HepG2 (cell line): ENCODE measurements at places on chromosomes 3 and 15. TPM values are rescaled to one million over a fixed set of nuclear protein-coding genes. Genes with fewer than 3 reads are reported as not detected.

BCL2A1 gene
- total RNA-seq: 0.31 and 0.97 TPM in 2 replicates

MORC1 gene
- total RNA-seq: not detected in 2 replicates

CACNA2D3 gene
- total RNA-seq: not detected in 2 replicates

NTRK3 gene
- not detected in 2 replicates for total RNA-seq

ARHGAP31 gene
- not detected in 2 replicates for total RNA-seq

CEMIP gene
- 1.9 and 4.3 TPM in 2 replicates for total RNA-seq

NANOGP8 gene
- total RNA-seq: 0.25 and 0.27 TPM in 2 replicates

CLDN18 gene
- not detected in 2 replicates for total RNA-seq

DNA sequence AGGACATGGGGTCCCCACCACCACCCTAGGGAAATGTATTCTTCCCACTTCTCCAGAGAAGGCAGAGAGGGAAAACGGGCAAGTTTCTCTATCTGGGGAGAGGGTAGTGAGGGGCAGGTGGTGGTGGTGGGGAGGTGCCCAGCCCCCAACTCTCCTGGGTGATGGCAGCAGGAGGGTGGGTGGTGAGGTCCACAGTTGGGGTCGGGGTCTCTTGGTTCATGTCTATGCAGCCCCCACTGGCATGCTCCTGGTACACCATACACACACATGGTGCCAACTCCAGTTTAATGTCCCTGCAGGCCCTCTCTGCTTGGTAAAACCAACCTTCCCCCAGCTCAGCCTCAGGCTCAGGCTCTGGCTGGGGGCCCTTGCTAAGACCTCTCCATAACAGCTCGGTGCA lies 254.5 kb upstream of the LYSMD4 start:
- DNase-seq: no peak

DNA sequence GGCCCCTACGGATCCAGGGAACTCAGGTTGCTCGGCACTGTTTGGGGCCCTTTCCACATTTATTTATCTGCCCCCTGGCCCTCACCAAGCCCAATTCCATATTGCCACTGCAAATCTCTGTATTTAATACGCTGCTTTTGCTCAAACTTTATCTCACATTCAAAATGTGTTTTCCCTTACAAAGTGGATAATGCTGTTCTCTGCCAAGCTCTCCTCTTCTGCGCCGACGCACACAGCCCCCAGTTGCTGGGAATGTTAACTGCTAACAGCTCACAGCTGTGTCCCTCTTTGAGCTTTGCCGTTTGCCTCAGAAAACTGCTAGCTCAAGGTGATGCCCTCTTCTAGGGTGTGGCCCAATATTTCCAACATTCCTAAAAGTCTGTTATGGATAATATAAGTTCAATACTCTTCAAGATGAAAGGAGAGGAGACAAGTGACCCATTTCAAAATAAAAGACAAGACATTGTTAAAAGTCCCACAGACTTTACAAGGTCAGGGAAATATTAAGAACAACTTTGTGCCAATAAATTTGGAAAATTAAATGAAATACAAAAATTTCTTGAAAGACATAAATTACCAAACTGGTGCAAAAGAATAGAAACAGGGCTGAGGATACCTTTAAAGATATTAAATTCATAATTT lies 12.6 kb upstream of the FBN1 start:
- DNase-seq: no peak

- DNase-seq: no peak
Measured at GRCh38 chr15:68303134-68303533, 25.6 kb downstream of the FEM1B start.

- no peak for DNase-seq
Measured at GRCh38 chr3:170179432-170179831, 2.1 kb downstream of the PHC3 start.

GRCh38 chr15:33148129-33148751 lies 46.3 kb downstream of the FMN1 start:
- DNase-seq: no peak

DNA sequence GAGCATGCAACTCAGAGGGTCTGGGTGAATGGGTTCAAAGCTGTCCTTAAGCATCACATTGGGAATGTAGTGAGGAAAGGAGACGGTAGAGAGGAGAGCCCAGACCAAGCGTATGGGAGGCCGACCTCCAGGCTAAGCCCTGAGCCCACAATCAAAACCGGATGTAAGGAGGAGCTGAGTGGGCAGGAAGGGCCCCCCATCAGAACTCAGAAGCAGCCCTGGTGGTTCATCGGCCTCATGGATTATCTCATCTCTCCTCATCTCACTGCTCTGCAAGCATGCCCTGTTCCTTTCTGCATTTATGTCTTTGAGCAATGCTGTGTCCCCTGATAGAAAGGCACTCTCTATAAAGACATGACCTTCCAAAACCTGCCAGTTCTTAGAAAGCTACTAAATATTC lies 6.2 kb downstream of the HDC start:
- no peak for DNase-seq

- no peak for DNase-seq
Measured at GRCh38 chr3:133259767-133260166, 140.1 kb upstream of the BFSP2 start.

GRCh38 chr15:80576519-80577090 lies 118.5 kb upstream of the ABHD17C start:
- DNase-seq: no peak

GRCh38 chr3:153957421-153957820 lies 163.8 kb upstream of the ARHGEF26 start:
- no peak for DNase-seq

GRCh38 chr3:131733086-131733841 lies 230.5 kb upstream of the MRPL3 start:
- DNase-seq: no peak

DNA sequence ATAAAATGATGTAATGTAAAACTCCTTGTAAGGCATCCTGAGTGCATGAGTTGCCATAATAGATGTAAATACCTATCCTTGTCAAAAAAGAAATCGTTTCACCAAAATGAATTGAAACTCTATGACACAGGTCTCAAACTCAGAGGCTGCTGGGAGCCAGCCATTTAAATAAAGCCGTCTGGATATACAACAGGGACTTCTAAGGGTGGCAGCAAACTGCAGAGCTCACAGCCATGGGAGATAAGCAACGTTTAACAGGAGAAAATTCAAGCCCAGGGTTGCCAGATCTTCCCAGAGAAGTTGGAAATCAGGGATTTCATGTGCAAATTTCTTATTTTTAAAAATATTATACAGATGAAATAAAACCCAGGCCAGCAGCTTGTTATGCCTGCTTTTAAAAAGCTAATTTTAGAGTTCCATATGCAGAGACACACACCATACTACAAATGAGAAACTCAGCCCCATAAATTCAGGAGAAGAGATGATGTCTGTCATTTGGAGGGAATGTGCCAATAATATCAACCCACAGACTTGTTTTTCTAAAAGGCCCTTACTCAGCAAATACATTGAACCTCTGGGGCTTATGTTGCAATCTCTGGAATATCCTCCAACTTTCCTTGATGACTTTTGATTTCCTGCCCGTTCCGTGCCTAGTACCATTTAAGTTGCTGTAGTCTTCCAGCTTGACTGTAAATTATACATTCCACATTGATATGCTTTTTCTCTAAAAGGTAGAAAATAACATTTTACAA lies 75.6 kb downstream of the AQP9 start:
- no peak for DNase-seq

- peak; percentile 25 for DNase-seq
Measured at GRCh38 chr3:28077572-28077971, 163.8 kb upstream of the CMC1 start.

GRCh38 chr3:156952011-156952410 lies 125.9 kb downstream of the LEKR1 start:
- DNase-seq: no peak

DNA sequence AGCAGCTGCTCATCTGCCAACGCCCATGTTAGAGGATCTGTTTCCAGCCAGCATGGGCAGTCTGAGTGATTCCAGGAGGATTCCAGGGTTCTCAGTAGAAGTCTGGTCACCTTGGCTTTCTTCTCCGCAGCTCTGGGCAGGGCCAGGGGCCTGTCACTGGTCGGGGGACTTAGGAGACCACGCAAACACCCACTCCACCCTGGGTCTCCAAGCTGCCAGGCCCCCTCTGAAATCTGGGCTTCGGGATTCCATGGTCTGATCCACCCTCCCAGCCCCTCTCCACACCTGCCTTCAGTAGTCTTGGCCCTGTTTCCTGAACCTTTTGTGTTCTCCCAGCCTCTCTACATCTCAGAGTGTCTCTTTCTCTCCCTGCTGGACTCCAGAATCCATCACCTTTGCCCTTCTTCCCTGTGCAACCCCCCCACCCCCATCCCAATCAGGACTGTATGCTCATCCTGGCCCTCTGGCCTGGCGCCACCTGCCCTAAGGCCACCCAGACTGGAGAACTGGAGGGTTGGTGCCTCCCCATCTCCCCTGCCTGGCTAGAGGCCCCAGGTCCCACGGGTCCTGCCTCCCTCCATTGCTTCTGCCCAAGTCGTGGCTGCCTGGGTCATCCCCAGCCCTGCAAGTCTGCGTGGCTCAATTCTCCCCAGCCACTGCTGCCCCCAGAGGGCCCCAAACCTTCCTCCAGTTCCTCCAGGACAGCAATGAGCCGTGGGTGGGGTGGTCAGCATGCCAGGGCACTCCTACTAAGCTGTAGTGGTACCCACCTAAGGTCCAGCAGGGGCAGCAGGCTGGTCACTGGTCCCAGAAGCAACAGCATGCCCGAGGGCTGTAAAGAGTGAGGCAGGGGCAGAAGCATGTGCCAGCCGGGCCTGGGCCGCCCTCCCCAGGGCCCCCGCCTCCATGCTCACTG lies 102.8 kb downstream of the TBC1D2B start:
- no peak for DNase-seq

- no peak for DNase-seq
Measured at GRCh38 chr3:177041730-177042551, 155.3 kb downstream of the TBL1XR1 start.

- no peak for DNase-seq
Measured at GRCh38 chr3:7953449-7954014, 548.1 kb upstream of the LMCD1 start.

DNA sequence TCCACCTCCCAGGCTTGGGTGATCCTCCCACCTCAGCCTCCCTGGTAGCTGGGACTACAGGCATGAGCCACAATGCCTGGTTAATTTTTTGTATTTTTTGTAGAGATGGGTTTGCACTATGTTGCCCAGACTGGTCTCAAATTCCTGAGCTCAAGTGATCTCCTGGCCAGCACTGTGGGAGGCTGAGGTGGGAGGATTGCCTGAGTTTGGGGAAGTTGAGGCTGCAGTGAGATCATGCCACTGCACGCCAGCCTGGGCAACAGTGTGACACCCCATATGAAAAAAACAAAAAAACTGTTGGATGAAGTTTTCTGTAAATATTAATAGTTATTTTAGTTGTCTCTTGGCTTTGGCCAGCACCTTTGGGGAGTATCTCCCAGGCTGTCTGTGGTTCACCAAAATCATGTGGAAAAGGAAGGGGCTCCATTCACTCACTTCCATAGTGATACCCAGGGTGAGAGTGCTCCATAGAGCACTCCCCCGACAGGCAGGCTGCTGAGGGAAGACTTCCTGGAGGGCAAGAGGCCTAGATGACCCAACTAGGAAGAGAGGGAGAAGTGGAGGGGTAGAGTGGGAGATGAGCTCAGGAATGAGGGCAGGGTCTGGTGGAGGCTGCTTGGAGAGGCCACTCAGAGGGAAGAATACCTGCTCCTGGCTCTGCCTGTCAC lies 47.1 kb downstream of the CDC25A start:
- no peak for DNase-seq

GRCh38 chr3:187507905-187508304 lies 139.7 kb downstream of the RTP4 start:
- DNase-seq: no peak

DNA sequence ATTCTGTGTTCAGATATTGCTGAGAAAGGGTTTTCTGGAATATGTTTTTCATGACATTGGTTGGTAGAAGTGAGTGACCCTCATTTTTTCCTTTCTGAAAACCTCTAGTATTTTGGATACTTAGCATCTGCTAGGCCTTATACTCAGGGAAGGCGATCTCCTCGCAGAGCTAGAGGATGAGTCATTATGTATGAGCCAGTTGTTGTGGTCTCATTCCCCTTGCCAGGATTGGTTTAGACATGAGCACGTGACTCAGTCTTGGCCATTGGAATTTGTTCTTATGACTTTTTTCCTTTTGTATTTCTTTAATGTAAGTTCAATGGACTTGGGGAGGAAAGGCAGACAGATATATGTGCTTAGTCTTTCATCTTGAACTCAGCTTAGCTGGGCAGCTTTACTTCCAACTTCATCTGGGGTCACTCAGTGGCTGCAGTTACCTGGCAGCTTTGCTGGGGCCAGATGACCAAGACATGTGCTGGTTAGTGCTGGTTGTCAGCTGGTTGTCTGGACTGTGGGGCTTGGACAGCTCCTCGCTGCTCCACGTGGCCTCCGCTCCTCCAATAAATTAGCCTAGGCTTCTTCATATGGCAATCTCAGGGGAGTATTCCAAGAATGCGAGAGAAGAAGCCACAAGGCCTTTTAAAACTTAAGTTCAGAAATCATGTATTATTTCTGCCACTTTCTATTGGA lies 207.5 kb downstream of the IL20RB start:
- no peak for DNase-seq

- no peak for DNase-seq
Measured at GRCh38 chr3:135050536-135050935, 255.5 kb downstream of the EPHB1 start.
